ENCODE measurements at places on chromosomes 3 and 15. TPM values are rescaled to one million over a fixed set of nuclear protein-coding genes. Genes with fewer than 3 reads are reported as not detected.
A peak's percentile ranks its signal among the peaks of the same experiment; 100 is the strongest.

Gene CDHR4
- 0.73 TPM for total RNA-seq

Gene LDHAL6B
- total RNA-seq: not detected

Gene POLQ
- 0.58 TPM for total RNA-seq

Gene CFAP44
- total RNA-seq: 33.6 TPM

Gene SPG11
- 99.5 TPM for total RNA-seq

DNA sequence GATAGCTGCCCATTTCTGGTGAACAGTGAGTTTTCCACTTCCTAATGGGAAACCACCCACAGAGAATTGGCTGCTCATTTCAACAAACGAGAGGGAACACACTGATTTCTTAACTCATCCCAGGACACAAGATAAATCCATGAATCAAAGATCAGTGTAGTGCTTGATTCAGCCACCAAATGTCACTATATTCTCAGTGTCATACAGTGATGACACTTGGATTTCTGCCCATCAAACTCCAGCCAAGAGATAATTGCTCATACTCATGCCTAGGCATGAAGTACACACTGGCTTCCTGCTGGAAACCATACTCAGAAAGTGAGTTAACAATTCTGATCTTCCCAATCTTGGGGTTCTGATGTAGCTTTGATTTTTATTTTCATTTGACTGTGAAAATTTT lies 35.4 kb upstream of the GRM7 start:
- no peak overlapping the region for H3K27ac ChIP-seq
- DNase-seq: no peak
- no peaks in the 10 kb centered on the region for H3K27me3 ChIP-seq
- no peaks in the 10 kb centered on the region for H3K36me3 ChIP-seq
- no peak overlapping the region for H3K4me3 ChIP-seq

DNA sequence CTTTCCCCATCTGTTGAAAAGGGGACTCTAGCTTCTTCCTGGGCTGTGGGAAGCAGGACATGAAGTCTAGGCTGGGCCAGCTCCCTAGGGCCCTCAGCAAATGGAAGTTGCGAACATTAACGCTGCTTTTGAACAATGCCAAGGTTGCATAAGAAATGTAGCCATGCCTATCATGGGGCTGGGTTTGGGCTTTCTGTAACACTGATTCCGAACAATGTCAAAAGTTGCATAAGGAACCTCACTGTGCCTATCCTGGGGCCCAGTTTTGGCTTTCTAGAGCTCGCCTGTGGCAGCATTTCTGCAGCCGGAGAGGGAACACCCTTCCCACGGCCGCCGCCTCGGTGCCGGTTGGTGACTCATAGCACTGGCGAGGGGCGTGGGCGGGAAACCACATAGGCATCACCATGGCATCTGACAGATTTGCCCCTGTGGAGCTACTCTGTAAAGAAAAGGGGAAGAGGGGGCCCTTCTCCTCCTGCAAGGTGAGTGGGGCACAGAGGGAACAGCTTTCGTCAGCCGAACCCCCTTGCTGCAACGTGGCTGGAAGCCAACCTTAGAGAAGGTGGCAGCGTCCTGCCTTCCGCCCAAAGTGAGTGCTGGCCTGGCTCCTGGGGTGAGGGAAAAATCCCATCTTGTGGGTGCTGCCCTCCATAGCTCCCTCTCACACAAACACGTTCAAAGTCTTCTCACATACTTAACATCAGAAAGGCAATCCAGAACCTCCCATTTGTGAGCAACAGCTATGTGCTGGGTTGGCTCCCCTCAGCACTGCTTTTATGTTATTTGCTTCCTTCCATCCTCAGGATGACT lies 46.6 kb upstream of the ATP2B2 start:
- no peak overlapping the region for H3K4me3 ChIP-seq
- H3K27ac ChIP-seq: no peak overlapping the region
- no peak for DNase-seq
- H3K27me3 ChIP-seq: peaks cover 3% of the 10 kb centered on the region

GRCh38 chr3:5330152-5330810 lies 142.8 kb downstream of the EDEM1 start:
- H3K27ac ChIP-seq: no peak overlapping the region
- no peak for DNase-seq
- H3K4me3 ChIP-seq: no peak overlapping the region
- no peaks in the 10 kb centered on the region for H3K27me3 ChIP-seq
- H3K4me1 ChIP-seq: peaks cover 17% of the 10 kb centered on the region

- no peak overlapping the region for H3K27ac ChIP-seq
- DNase-seq: no peak
- H3K27me3 ChIP-seq: no peaks in the 10 kb centered on the region
- H3K4me3 ChIP-seq: no peak overlapping the region
- H3K4me1 ChIP-seq: no peaks in the 10 kb centered on the region
Measured at GRCh38 chr3:134937256-134938028, 142.4 kb downstream of the EPHB1 start.

DNA sequence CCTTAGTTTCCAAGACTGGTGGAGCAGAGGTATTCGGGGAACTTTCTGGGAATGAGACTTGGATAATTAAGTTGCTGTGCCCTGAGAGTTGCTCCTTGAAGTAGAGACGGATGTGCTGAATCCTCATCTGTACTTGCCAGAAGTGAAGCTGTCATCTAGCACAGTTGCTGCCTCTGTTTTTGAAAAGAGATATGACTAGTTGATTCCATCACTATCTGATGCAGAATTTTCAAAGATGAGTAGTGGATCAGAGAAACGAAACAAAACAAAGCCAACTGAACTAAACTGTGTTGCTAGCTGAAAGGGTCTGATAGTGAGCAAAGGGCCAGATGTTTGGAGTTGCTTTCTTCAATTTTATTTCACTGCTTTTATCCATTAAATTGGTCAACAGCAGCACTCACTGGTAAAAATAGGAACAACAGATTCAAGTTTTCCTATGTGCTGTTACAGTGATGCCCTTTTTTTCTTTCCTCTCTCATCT lies 52.7 kb downstream of the MITF start:
- H3K4me1 ChIP-seq: peaks cover 27% of the 10 kb centered on the region
- H3K27ac ChIP-seq: no peak overlapping the region
- peak; percentile 63 for DNase-seq

DNA sequence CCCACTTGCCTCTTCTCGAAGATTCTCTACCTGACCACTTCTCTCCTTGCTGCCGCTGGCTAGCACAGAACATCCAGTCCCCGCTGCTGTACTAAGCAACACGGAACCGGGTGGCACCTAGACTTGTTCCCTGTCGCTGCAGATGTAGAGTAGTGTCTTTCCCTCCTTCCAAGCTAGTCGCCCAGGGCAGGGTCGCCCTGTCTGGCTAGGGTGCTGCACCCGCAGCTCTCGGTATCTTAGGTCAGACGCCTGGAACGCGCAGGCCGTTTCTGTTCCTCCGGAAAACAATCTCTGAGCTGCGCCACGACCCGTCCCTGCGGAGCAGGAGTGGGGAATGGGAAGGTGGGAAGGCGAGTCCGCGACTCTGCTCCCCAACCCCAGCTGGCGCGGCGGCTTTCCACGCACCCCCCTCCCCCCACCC lies 758 bp upstream of the SNX33 start:
- peak overlapping the region; percentile 66 for H3K4me3 ChIP-seq
- peaks cover 48% of the 10 kb centered on the region for H3K4me1 ChIP-seq
- H3K27ac ChIP-seq: peak overlapping the region; percentile 97
- H3K36me3 ChIP-seq: peaks cover 10% of the 10 kb centered on the region
- peak; percentile 63 for DNase-seq
- no peaks in the 10 kb centered on the region for H3K27me3 ChIP-seq

GRCh38 chr15:98503970-98504369 lies 144.4 kb upstream of the IGF1R start:
- peaks cover 12% of the 10 kb centered on the region for H3K4me1 ChIP-seq
- no peak overlapping the region for H3K4me3 ChIP-seq
- peak overlapping the region; percentile 56 for H3K27ac ChIP-seq
- peak; percentile 58 for DNase-seq
- H3K36me3 ChIP-seq: no peaks in the 10 kb centered on the region

DNA sequence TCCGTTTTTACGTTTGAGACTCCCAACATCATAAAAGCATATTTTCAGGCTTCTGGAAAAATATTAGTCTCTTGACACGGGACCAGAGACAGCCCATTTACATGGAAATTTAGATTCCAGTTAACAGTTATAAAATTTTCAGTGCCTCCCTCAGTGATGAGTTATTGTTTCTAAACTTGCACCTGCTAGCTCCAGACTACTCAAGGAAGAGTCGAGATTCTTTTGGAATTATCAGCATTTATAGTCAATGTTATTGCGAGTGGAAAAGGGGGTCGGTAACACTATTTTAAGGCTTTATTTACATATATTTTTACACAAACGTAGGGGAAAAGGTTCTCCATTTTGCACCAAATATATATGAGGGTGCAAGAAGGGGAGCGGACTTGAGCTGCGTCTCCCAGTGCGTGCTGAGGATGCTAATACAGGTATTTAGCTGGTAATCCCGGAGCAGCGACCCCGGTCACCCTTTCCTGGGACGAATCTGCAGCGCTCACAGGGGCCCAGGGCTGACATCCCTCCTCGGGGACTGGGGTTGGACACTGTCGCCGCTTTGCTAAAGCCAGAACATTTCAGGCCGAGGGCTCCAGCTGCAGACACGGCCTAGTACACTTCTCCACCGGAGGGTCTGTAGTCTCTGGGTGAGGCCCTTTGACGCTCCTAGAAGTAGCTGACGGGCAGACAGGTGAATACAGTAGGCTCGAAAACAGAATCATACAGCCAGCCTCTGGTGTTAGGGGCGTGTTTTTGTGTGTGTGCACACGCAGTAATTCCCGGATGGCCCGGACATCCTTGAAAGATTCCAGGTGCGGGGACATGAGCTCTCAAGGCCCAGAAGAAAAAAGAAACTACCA lies 729 bp upstream of the ZBTB11 start:
- H3K4me1 ChIP-seq: peaks cover 23% of the 10 kb centered on the region
- DNase-seq: peak; percentile 25
- peaks cover 33% of the 10 kb centered on the region for H3K36me3 ChIP-seq
- peak overlapping the region; percentile 99 for H3K27ac ChIP-seq
- no peaks in the 10 kb centered on the region for H3K27me3 ChIP-seq

DNA sequence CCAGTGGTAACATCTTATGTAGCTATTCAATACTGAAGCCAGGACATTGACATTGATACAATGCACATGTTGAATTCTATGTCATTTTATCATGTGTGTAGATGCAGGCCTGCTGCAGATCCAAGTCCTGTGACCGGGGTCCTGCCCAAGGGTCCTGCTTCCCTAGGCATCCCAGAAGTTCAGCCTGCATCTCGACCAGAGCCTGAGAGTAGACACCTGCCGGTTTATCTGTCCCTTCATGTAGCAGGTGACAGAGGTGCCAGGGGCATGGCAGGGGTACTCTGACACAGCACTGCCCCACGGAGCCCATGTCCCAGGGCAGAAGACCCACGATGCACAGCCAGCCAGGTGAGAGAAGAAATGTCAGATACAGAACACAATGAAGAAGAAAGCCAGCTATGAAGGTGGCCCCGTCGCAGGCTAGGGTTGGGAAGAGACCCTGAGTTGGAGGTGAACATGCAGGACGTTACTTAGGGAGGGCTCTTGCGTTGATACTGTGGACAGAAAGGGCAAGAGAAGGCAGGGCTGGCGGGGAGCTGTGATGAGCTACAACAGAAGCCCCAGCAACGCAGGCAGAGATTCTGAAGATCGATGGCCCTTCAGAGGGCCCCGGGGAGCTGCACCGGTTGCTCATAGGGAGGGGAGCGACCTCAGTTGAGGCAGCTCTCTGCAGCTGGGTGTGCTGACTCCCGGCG lies 51.0 kb downstream of the TPRA1 start:
- peaks cover 27% of the 10 kb centered on the region for H3K4me1 ChIP-seq
- no peak overlapping the region for H3K27ac ChIP-seq
- no peaks in the 10 kb centered on the region for H3K36me3 ChIP-seq
- H3K4me3 ChIP-seq: no peak overlapping the region

DNA sequence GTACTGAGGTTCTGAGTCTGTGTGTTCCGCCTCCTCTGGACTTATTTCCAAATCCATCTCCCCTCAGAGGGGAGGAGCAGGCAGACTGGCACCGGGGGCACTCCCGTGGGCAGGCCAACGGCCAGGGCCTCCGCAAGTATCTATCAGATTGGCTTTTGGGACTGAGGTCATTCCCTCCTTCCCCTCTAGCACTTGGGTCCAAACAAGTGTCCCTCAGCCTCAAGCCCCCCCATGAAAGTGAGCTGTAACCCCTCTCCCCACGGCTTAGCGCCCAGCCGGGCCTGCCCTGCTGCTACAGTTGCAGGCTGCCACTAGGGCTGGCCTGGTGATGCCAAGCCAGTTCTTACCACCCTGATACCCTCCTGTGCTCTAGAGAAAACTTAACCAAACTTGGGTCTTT lies 17.4 kb downstream of the ITGA11 start:
- no peak overlapping the region for H3K4me3 ChIP-seq
- DNase-seq: no peak
- no peaks in the 10 kb centered on the region for H3K36me3 ChIP-seq
- no peaks in the 10 kb centered on the region for H3K27me3 ChIP-seq
- peaks cover 19% of the 10 kb centered on the region for H3K4me1 ChIP-seq

DNA sequence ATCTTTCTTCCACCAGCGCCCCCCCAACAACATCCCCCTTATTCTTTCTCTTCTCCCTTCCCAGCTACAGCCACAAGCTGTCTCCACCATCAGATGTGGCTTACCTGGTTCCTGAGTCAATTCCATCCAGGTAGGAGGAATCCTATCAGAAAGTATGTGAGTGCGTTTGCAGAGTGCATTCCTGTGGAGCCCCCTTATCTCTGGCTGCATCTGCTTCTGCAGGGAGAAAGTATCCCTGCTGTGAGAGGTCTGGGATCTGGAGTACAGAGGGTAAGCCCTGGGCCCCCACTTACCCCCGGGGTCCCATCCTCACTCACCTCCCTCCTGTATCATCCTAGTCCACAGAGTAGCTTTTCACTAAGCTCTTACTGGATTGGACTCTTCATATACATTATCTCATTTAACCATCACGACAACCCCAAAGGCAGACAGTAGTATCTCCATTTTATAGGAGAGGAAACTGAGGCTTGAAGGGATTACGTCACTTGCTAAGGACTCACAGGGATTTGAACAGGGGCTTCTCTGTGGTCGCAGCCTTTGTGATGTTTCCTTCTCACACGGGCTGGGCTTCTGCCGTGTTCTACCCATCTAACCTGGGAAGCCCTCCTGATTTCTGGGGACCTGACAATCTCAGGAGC lies 22.2 kb upstream of the MAGEF1 start:
- no peaks in the 10 kb centered on the region for H3K36me3 ChIP-seq
- H3K27ac ChIP-seq: no peak overlapping the region
- DNase-seq: no peak
- H3K4me1 ChIP-seq: peaks cover 18% of the 10 kb centered on the region

GRCh38 chr3:194615226-194615625 lies 18.0 kb downstream of the TMEM44 start:
- H3K4me3 ChIP-seq: no peak overlapping the region
- H3K4me1 ChIP-seq: no peaks in the 10 kb centered on the region
- H3K27me3 ChIP-seq: no peaks in the 10 kb centered on the region
- no peak for DNase-seq
- no peak overlapping the region for H3K27ac ChIP-seq

DNA sequence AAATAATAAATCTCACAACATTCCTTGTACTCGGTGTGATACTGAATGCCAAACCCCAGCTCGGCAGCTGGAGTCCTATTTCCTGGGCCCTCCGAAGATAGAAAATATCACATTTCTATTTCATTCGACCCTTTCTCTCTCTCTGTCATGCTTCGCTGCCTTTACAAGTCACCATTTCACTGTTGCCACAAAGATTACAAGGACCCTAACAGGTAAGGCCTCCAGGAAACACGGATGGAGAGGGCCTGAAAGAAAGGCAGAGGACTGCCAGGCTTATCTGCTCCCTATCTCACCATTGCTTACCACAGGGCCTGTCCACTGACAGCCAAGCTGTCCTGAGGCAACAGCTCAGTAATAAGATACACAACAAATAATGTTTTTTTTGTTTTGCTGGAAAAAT lies 376.5 kb downstream of the MECOM start:
- no peaks in the 10 kb centered on the region for H3K36me3 ChIP-seq
- DNase-seq: no peak
- H3K4me1 ChIP-seq: peaks cover 85% of the 10 kb centered on the region
- no peaks in the 10 kb centered on the region for H3K27me3 ChIP-seq

Data from stomach (tissue), 19 donors.